CD4-positive, alpha-beta T cell treated with Interleukin-15 for 4 hours (primary cell): ENCODE measurements at places on chromosomes 4 and X.

DNA sequence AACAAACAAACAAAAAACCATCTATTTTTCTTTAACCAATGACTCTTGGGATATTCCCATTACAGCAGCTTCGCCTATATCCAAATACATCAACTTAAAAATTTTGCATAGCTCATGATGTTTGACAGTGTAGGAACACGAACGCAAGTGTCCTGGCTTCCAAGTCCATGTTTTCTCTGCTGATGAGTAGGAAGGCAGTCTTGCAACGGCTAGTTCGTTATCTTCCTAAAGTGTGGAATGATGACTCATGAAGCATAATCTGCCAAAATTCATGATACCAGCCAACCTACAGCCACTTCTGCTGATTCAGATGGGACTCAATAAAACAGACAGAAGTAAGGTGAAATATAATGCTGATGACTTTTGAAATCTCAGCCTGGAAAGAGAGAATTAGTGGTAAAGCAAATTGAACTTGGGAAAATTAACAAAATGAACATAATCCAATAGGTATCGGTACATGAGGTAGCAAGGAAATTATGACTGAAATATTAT lies 6.4 kb upstream of the SEPTIN11 start:
- DNase-seq = no peak

GRCh38 chr4:38500433-38500832 lies 163.6 kb upstream of the KLF3 start:
- no peak for DNase-seq

GRCh38 chrX:119970574-119970973 lies 27.0 kb upstream of the NKAP start:
- no peak for DNase-seq

- DNase-seq = no peak
Measured at GRCh38 chrX:2457289-2458133, 43.3 kb downstream of the DHRSX start.

DNA sequence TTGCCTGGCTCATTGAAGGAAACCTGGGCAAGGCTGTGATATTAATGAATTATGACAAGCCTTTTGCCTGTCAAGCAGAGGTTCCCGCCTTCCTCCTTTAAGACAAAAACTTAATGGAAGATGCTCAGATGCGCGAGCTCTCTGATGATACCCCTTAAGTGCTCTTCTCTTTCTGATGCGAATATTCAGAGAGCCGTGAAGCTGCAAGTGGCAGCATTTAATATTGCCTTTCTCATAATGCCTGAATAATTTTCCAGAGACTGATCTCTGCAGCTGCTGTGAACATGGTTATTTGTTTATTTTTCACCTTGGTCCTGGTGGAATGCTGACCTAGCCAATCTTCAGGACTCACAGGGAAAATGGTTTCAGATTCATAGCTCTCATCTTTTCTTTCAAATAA lies 251.8 kb downstream of the TENM3 start:
- DNase-seq = no peak

DNA sequence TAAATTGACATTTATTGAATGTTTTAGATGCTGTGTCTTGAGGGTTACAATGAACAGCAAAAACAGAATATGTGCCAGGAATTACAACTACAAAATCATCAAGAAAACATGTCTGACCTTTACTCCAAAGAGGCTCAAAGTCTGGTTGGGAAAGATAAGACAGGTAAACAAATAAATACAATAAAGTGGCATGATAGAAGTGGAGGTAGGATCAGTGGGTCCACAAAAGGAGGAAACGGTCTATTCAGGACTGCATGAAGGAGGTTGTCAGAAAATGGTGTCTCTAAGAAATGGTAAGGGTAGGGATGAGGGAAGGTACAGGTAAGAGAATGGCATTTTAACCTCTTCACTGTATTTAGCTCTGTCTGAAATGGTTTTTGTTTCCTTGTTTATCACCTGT lies 3.8 kb downstream of the ARHGEF38 start:
- no peak for DNase-seq

GRCh38 chr4:10106421-10107039 lies 10.1 kb downstream of the WDR1 start:
- DNase-seq = peak; percentile 86

- DNase-seq = no peak
Measured at GRCh38 chr4:141560056-141560455, 76.3 kb upstream of the IL15 start.

DNA sequence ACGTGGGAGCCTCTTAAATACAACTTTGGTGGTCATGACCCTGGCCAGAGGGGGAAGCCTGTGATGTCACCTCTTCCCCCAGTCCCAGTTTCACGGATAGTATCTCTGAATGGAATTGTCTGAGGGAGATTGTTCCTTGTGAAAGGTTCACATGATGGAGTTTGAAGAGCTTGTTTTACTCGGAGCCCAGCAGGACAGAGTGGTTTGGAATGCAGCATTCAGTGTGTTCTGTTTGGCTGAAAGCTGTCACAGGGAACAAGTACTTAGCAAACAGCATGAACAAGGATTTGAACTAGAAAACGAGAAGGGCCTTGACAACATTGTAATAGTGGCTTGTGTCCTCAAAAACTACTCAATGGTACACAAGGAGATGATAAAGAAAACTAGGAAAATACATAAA lies 133.9 kb upstream of the CXorf66 start:
- no peak for DNase-seq

GRCh38 chr4:120291541-120291940 lies 224.9 kb upstream of the MAD2L1 start:
- no peak for DNase-seq

DNA sequence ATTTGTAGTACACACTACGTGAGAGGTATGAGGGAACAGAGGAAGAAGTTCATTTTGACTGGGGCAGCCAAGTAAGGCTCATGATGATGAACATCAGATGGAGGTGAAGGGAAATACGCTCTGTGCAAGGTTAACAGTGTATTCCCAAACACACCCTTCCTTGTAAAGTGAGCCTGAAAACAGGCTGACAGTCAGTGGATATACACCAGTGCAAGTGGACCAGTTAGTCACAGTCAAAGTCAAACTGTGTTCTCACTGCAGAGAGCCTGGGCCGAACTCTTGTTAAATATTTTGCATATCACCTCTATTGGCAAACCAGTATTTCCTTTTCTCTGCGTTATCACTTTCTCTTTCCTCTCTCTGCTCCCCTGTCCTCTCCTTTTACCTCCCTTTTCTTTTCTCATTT lies 23.4 kb upstream of the RHOH start:
- DNase-seq = no peak

- no peak for DNase-seq
Measured at GRCh38 chr4:36388710-36389109, 107.3 kb downstream of the DTHD1 start.

GRCh38 chrX:2523911-2524310 lies 23.1 kb upstream of the DHRSX start:
- DNase-seq = no peak

GRCh38 chrX:31179203-31179602 lies 107.4 kb upstream of the FTHL17 start:
- DNase-seq = no peak

DNA sequence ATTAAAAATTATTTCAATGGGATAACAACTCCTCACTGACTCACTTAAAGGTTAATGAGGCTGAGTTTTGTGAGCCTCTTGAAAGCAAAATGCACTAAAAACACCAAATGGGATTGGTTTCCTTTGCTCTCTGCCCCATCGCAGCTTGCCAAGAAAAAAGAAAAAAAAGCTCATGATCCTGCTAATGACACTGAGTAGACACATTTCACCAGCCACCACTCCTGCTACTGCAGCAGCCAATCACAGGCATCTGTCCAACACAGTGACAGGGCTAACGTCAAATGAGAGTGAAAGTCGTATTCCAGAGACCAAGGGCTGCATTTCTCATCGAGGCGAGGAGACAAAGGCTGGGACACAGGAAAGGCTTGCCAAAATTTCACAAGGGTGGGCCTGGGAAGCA lies 5.2 kb downstream of the APBB2 start:
- DNase-seq = no peak

DNA sequence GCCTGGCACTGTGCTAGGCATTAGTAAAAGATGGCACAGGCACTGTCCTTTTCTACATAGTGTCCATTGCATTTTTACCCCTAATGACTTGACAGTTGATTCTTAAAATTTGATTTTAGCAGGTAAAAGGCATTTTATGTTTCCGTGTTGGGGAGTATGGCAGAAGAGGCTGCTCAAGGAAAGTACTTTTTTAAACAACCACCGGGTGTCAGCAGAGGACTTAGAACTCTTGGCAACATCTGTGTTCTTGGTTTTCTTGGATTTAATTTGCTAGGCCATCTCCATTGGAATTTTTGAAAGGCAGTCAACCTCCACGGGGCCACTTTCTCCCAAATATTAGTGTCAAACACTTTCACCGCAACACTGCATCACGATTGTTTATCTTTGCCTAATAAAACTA lies 102.9 kb downstream of the TSPAN7 start:
- no peak for DNase-seq

DNA sequence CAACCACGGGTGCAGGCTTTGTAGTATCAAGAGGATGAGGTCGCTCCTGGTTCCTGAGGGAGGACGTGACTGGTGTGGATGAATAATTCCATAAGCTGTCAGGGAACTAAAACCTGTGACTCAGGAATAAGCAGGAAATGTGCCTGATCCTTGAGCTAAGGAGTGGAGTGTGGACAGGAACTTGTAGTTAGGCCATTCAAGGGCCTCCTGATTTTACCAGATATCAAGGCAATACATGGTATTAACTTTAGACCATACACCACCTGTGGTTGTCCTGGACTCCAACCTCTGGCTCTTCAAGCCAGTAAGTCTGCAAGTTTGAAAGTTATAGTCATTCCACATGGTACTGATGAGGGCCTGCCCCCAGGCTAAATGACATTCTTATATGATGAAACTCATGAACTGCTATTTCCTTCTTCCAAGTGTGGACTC lies 12.1 kb upstream of the ING2 start:
- no peak for DNase-seq

GRCh38 chrX:148610328-148610698 lies 109.9 kb downstream of the AFF2 start:
- no peak for DNase-seq

GRCh38 chr4:3642056-3642630 lies 109.9 kb upstream of the LRPAP1 start:
- DNase-seq = no peak
